Mesenchymal stem cell (in vitro differentiated cells and primary cell): ENCODE measurements at places on chromosomes 7 and 10.

DNA sequence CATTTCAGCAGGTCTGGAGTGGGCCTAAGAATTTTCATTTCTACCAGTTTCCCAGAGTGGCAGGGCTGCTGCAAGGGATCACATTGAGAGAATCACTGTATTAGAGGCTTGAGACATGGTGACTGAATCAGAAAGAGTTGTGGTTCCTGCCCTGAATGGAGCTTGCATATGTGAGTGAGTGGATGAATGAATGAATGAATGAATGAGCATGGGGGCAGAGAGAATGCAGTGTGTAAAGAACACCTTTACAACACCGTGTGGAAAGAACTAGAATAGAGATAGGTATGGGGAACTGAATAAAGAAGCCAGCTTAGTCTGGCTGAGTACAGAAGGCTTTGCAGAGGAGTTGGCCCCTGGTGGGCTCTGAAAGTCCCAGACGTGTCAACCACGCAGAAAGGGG is 142.8 kb upstream of the AGK start:
- no peak for DNase-seq

DNA sequence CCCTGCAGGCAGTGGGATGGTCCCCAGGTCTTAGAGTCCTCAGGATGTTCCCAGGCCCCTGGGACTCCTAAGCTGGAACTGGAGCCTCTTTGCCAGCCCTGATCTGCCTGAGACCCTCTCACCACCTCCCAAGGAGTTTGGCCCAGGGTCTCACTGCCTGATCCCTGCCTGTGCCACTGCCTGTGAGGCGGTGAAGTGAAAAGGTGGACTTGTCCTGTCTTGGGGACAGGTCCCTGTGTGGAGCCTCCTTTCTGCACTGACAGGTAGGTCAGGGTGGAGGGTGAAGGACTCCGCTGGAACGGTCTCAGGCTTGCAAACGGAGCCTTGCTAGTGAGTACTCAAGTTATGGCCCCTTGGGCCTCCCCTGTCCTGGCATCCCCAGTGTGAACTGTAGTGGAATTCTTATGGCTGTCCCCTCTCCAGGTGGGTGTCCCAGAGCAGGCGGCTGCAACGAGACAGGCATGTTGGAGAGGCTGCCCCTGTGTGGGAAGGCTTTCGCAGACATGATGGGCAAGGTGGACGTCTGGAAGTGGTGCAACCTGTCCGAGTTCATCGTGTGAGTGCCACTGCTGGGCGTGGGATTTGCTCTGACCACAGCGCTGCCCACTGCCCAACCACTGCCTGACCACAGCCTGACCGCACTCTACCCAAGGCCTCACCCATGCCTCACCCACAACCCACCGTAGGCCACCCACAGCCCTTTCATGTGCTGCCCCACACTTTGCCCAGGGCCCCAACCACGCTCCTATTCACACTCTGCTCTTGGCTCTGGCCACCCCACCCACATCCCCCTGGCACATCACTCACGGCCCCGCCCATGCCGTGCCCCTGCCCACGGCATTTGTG is 19.5 kb downstream of the RAMP3 start:
- no peak for DNase-seq

DNA sequence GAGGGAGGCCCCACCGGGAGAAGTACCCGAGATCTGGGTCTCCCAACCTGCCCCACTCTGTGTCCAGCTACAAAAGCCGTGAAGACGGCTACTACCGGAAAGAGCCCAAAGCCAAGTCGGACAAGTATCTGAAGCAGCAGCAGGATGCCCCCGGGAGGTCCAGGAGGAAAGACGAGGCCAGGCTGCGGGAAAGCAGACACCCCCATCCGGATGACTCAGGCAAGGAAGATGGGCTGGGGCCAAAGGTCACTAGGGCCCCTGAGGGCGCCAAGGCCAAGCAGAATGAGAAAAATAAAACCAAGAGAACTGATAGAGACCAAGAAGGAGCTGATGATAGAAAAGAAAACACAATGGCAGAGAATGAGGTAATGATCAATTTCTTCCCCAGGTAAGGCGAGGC is 59.1 kb upstream of the PDCD4 start:
- DNase-seq = no peak

DNA sequence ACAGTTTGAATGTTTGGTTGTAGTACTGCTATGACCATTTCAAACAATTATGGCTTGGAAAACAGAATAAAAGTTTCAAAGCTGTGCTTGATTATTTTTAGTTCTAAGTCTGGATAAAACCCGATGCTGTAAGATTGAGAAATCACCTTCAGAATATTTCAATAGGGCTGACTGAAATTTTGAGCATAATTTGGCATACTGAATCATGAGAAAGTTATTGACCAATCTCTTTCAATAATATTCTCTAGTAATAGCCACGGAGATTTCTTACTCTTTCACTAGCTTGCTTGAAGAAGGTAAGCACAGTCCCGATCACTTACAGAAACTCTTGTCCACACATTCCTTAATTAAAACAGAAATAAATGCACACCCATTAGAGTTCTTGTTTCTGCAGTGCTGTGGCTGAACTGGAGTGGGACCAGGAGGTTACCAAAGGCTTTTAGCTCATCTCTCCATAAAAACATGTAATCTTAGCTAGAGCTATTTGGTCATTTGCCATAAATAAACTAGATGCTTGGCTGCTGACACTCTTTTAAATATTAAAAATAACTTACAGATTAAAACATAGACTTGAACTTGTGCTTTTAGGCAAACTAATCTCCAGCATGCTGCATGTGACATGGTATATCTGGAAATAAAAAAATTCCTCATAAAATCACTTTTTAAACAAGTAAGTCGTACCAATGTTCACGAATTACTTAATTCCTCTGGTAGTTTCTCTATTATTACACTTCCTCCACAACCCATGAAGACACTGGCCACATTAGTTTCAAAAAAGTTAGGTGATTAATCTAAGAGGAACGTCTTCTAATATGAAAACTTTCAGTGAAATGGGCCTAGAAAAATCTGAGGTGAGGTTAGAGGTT is 97.8 kb downstream of the AGMO start:
- DNase-seq = no peak

DNA sequence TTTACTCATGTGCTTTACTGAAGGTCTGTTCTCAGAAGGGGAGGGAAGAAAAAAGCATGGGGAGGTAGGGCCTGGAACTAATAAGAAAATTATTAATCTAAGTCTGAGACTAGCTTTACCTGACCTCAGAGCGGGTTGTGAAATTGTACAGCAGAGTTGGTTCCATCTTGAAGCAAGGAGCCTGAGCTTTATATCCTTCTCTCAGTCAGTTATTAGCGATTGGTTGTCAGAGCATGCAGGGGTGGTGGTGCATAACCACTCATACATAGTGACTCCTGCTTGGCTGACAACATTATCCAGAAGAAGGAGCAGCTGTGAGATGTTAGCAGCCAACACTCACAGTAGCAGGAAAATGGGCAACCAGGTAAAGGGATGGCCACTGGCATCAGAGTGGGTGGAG is 976.3 kb upstream of the LRRTM3 start:
- DNase-seq = no peak

- no peak for DNase-seq
These were observed 73.3 kb upstream of the NKX6-2 start for GRCh38 chr10:132859084-132859855.

DNA sequence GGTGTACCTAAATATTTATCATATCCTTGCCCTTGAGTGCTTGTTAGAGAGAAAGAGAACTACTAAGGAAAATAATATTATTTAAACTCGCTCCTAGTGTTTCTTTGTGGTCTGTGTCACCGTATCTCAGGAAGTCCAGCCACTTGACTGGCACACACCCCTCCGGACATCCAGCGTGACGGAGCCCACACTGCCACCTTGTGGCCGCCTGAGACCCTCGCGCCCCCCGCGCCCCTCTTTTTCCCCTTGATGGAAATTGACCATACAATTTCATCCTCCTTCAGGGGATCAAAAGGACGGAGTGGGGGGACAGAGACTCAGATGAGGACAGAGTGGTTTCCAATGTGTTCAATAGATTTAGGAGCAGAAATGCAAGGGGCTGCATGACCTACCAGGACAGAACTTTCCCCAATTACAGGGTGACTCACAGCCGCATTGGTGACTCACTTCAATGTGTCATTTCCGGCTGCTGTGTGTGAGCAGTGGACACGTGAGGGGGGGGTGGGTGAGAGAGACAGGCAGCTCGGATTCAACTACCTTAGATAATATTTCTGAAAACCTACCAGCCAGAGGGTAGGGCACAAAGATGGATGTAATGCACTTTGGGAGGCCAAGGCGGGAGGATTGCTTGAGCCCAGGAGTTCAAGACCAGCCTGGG is 11.4 kb downstream of the SERPINE1 start:
- peak; percentile 98 for DNase-seq
